Renal pelvis (tissue), 12 donors: ENCODE measurements at places on chromosomes 7 and 10. TPM values are rescaled to one million over a fixed set of nuclear protein-coding genes. Genes with fewer than 3 reads are reported as not detected.

DNA sequence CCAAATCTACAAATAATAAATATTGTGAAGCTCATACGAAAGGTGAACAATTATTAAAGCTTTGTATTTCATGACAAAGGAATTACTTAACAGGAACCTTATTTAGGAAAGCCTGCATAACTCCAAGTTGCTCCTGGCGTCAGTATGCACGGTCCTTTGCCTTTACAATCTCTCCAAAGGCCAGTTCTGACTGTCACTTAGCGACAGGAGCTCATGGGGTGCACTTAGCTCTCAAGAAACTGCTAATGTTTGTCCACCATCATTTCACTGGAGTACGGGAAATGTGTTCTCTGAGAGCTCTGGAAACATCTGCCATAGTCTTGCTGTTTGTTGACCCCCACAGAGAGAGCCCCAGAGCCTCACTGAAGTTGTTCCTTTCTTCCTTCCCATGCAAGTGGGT is 781.5 kb upstream of the POM121L12 start:
- DNase-seq, result no peak

Gene NEUROG3
- polyA plus RNA-seq, result not detected

Gene LGI1
- polyA plus RNA-seq, result 5.1 TPM

GRCh38 chr7:80932536-80932935 is 13.7 kb upstream of the SEMA3C start:
- no peak for DNase-seq

GRCh38 chr10:9554321-9554720 is 1463.4 kb upstream of the CELF2 start:
- no peak for DNase-seq
